ENCODE measurements at places on chromosomes 2 and 18. TPM values are rescaled to one million over a fixed set of nuclear protein-coding genes. Genes with fewer than 3 reads are reported as not detected.
A peak's percentile ranks its signal among the peaks of the same experiment; 100 is the strongest.

DNA sequence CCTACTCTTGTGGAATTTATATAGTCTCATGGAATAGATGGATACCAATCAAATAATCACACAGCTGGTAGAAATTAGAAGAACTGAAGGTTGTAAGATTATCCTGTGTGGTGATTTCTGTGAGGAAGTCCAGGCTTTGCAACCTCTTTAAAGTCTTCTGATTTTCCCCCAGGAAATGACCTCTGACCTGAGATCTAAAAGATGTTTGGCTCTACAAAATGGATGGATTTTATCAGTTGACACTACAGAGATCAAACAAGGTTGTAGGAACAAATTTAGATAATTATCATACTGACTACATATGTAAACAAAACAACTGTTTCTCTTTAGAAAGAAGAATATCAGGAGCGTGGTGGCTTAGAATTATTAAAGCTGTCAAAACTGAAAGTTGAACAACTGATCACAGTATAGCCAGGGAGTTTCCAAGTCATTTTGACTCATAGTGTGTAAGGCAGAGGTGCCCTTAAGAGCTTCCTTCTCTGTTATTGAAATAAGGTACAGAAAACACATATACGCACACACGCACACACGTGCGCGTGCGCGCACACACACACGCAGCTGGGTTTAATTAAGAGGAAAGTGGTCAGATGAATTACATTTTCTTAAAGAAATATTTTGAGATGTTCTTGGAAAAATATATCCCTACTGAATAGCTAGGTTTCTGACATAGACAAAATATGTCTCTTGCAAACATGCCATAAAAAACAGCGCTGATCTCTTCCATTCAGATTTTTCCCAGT, 35.5 kb upstream of the PELI1 start:
- no peak for DNase-seq

DNA sequence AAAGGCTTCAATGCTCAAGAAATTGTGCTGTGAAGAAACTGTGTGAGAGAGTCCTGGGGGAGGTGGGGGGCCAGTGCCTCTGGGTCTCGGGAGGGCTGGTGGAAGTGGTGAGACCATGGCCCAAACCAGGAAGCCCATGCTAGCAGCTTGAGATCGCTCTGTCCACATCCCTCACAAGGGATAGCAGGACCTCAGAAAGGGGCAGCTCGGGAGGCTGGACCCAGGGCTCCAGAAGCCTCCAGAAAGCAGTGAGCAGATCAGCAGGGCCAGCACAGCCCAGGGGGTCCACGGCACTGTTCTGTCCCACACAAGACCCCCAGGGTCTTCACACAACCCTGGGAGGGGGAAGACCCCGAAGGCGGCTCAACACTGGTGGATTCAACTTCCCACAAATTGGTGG, 24.1 kb downstream of the ST8SIA5 start:
- no peak for DNase-seq

GRCh38 chr2:16522031-16522831, 143.4 kb downstream of the CYRIA start:
- DNase-seq = no peak

DNA sequence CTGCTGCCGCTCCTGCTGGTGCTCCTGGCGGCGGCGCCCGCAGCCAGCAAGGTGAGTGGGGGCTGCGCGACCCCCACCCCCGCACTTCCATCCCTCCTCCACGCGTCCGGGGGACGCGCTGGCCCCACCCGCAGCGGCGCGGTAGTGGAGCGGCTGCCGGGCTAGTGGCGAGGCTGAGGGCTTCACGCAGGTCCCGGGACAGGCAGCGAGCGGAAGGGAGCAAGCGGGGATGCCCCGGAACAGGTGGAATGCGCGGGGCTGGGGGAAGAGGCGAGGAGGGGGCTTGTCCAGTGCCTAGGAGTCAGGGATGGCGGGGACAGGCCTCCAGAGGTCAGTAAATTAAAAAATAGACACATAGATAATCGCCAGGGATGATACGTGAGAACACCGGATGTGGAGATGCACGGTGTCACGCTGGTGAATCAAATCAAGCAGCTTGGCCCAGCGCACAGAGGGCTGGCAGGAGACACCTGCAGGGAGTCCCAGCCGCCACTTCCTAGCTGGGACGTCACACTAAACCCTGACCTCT, 403 bp downstream of the COL4A3 start:
- no peak for DNase-seq

DNA sequence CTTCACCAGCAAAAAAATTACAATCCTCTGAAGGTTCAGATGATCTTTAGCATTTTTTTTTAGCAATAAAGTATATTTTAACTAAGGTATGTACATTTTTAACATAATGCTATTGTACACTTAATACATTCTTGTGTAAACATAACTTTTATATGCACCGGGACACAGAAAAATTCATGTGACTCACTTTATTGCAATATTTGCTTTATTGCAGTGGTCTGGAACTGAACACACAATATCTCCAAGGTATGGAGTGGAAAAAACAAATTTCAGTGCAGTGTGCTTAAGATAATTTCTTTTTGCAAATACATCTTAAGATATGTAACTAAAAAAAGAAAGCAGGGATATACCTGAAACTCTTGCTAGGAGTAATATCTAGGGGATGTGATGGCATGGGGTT, 5.1 kb upstream of the TWSG1 start:
- no peak for DNase-seq

DNA sequence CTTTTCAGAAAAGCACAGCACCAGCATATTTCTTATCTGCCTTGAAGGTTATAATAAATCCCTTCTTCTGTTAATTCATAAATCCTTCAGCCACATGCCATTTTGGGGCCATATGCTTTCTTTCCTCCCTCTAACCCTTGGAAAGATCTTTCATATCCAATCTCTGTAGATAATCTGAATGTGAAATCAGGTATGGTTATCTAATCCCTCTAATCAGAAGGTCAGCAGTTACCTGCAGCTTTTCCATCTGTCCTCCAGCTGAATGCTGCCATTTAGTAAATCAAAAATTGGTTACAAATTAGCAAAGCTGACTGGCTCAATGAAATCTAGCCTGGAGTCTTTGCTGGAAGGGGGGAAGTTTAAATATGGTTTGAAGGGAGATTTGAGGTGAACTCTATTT, 230.5 kb downstream of the PIK3C3 start:
- DNase-seq = no peak

DNA sequence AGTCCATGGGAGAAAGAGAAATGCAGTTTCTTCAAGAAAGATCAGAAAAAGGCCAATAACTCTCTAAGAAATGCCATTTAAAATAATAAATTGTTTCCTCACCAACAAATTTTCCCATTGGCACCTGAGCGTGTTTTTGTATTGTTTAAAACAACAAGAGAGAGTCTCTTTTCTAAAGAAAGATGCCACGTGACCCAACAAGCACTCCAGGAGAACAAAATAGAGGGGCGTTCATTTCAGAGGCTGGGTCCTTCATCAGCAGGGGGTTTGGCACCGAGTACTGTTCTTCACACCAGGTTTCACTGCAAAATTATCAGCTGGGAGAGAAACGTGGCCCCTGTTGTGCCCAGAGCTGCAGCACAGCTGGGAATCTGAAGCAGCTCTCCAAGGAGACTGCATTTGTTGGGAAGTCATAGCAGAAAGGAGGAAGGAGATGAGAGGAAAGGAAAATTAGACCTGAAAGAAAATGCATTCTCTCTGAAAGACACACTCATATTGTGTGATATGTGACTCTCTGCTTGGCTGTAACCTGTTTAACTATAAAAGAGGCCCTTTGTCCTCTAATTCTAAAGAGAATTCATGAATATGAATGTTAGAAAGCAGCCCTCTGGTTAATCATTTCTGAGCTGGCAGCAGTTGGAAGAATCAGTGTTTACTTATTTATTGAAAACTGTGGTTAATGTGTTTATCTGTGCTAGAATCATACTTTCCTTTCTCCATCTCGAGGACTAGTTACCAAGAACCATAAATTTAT, 205.3 kb upstream of the CDH20 start:
- DNase-seq = no peak

DNA sequence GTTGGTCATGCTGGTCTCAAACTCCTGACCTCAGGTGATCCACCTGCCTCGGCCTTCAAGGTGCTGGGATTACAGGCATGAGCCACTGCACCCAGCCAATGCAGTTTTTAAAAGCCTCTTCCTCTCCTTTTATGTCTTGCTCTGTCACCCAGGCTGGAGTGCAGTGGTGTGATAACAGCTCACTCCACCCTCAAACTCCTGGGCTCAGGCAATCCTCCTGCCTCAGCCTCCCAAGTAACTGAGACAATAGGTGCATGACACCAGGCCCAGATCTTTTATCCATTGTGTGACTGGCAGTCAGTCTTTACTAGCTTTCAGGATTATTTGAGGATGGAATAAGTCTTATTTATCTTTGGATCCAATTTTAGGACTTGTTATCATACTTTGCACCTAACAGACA, 13.2 kb downstream of the KCTD18 start:
- DNase-seq = no peak

- no peak for DNase-seq
Measured at GRCh38 chr2:145323512-145323911, 803.6 kb upstream of the ZEB2 start.

DNA sequence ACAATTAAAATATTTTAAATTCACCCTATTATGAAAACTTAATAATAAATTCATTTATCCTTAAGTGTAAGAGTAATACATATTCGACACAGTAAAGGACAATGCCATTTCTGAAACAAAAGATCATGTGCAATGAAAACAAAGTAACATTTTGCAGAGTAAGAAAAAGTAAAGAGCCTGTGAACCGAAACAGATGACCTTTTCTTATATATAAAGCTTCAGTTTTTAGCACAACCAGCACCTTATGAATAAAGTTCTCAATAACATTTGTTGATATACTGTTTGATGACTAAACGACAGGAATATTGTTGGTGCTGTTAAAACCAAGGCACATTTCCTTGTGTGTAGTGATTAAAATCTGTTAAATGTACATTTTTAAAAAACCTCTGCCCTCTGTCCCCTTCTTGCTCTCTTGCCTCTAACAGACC, 1.5 kb downstream of the PELI1 start:
- DNase-seq = no peak

GRCh38 chr2:43538034-43538670, 57.7 kb downstream of the THADA start:
- DNase-seq = no peak

- peak; percentile 22 for DNase-seq
Measured at GRCh38 chr2:207473049-207473930, 56.5 kb upstream of the CREB1 start.

GRCh38 chr2:48454504-48454903, 75.5 kb upstream of the STON1 start:
- no peak for DNase-seq

- DNase-seq = no peak
Measured at GRCh38 chr2:31247711-31248110, 13.8 kb downstream of the EHD3 start.

- no peak for DNase-seq
Measured at GRCh38 chr18:49547701-49548100, 14.2 kb upstream of the LIPG start.

- DNase-seq = no peak
Measured at GRCh38 chr2:11809586-11810236, 63.3 kb downstream of the LPIN1 start.

DNA sequence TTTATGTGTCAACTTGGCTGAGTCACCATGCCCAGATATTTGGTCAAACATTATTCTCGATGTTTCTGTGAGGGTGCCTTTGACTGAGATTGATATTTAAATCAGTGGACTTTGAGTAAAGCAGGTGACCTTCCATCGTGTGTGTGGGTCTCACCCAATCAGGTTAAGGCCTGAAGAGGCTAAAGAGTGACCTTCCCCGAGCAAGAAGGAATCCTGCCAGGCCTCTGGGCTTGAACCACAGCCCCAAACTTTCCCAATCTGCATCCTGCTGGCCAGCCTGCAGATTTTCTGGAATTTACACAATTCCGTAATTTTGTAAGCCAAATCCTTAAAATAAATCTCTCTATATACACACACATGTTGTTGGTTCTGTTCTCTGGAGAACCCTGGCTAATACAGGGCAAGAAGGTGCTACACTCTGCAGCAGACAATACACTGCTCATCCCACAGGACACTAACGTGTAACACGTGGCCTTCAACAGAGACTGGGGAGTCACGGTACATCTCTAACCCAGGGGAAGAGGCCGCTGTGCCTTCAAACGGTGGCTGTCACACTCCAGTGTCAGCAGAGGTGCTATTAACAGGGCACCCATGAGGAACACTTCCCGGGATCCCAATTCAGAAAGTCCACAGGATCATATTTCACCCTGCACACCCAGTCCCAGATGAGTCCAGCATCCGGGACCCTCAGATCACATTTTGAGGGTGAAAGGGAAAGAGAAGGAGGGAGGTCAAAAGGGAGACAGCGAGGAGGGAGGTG, 113.1 kb upstream of the ID2 start:
- no peak for DNase-seq

- DNase-seq = no peak
Measured at GRCh38 chr2:135299165-135299564, 231.9 kb downstream of the ZRANB3 start.

DNA sequence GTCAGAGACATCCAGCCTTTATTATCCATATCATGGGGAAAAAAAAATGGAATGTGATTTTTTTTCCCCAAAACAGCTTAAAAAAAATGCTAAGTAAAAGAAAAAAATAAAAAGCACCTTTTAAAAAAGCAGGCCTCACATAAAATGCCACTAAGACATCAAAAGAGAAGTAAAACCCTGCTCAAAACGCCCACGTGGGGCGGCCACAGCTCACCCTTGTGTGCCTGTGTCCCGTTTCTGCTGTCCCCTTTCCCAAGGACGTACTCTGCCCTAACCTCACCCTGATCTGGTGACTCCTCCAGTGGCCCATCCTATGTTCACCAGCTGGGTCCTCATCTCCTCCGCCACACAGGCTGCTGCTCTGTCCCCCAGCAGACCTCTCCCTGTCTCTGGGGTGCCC, 125.4 kb downstream of the NEDD4L start:
- DNase-seq = no peak

DNA sequence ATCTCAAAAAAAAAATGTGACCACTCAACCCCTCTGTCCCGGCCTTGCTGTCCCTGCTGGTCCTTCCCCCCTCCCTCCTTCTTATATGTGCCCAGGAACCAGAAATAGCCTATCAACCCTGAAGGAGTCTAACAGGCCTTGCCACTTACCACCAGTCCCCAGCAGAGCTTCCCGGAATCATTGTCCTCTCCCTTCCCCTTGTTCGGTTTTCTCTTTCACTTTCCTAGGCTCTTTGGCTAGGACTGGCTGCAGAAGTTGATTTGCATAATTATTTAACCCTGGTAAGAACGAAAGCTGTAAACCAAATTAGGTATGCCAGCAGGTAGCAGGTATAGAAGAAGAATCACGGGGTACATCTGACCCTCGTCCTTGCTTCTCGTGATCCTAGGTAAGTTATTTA, 72.6 kb upstream of the ZNF532 start:
- no peak for DNase-seq

DNA sequence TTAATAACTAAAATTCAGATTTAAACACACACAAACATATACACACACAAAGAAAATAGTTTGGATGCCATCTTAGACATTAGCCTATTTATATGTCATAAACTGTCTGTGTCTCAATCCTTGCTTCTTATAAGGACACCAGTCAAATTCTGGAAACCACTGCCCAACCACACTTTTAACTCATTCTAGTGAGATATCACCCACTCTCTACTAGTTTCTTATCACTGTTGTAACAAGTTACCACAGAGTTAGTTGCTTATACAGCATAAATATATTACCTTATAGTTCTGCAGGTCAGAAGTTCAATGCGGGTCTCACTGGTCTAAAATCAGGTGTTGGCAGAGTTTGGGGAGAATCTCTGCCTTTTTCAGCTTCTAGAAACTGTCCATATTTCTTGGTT, 239.1 kb downstream of the MTX2 start:
- DNase-seq = no peak

The FBLN7 gene
- total RNA-seq = 21.4 TPM

The ANKRD23 gene
- 9.3 TPM for total RNA-seq

The BCL11A gene
- total RNA-seq = 2.3 TPM

The PSMA8 gene
- not detected for total RNA-seq

The DLX1 gene
- 48.9 TPM for total RNA-seq

The HMSD gene
- 10.0 TPM for total RNA-seq

The STON1 gene
- total RNA-seq = 15.0 TPM

The SULT1C4 gene
- 8.0 TPM for total RNA-seq

The CCT7 gene
- total RNA-seq = 446 TPM

All from neural crest cell (in vitro differentiated cells).